ENCODE measurements at places on chromosomes 13 and 19.
A peak's percentile ranks its signal among the peaks of the same experiment; 100 is the strongest.

GRCh38 chr13:23790577-23791170 is 98.5 kb downstream of the MIPEP start:
- DNase-seq = no peak

GRCh38 chr19:18716857-18717256 is 33.4 kb downstream of the CRTC1 start:
- no peak for DNase-seq

DNA sequence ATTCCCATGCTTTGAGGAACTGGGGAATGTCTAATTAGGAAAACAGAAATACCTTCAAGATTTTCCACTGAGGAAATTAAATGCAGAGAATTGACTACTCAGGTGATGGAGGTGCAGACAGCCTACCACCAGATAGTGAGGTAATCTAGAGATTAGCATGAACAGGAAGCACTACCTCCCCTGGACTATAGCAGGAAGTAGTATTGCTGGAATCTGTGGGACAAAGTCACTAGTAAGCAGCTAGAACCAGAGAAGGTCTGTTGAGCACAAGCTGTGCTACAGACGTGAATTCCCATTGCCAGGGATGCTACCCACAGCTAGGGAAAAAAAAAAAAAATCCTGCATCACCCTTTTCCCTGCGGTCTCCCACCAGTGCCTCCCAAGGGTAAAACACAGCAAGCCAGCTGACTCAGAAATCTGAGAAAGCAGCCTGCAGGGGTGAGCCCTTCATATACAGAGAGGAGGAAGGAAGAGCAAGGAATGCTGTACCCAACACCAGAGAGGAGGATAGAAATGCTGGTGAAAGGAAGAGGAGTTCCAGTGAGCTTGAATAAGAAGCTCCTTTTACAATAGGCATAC is 10.2 kb downstream of the ENOX1 start:
- no peak for DNase-seq

- no peak for DNase-seq
These were observed 1.9 kb upstream of the GPI start for GRCh38 chr19:34363094-34363493.

DNA sequence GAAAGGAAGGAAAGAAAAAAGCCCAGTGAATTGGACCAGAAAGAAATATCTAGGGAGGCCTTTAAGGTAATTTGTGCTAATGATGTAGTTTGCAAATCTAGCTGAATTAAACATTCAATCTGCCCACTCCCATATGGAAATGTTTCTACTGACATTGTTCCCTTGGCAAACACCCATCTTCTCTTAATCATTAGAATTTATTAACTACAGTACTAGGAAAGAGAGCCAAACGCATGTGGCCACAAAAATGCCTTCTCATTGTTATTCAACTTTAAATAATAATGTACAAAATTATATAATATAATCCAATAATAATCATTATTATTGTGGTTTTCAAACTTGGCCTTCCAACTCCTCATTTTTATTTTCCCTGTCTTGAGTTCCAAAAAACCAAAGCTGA is 234.7 kb downstream of the NHLRC3 start:
- no peak for DNase-seq

- no peak for DNase-seq
These were observed 204.2 kb upstream of the ARGLU1 start for GRCh38 chr13:106772006-106772601.

GRCh38 chr19:56619121-56619520 is 23.8 kb upstream of the SMIM17 start:
- no peak for DNase-seq

DNA sequence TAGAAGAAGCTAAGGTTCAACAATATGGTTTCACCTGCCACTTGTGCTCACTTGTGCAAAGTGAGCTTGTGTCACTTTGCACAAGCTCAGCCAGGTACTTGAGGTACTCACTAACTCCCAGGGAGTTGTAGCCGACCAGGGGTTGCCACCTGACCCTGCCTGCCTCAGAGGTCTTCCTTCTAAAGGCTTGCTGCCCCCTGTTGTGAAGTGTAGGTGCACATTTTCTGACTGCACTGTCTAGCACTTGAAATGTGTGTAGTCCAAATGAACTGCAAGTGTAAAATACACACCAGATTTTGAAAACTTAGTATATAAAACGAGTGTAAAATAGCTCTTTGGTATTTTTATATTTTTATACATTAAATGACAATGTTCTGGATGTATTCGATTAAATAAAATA is 230.8 kb downstream of the DLEU7 start:
- DNase-seq = no peak

DNA sequence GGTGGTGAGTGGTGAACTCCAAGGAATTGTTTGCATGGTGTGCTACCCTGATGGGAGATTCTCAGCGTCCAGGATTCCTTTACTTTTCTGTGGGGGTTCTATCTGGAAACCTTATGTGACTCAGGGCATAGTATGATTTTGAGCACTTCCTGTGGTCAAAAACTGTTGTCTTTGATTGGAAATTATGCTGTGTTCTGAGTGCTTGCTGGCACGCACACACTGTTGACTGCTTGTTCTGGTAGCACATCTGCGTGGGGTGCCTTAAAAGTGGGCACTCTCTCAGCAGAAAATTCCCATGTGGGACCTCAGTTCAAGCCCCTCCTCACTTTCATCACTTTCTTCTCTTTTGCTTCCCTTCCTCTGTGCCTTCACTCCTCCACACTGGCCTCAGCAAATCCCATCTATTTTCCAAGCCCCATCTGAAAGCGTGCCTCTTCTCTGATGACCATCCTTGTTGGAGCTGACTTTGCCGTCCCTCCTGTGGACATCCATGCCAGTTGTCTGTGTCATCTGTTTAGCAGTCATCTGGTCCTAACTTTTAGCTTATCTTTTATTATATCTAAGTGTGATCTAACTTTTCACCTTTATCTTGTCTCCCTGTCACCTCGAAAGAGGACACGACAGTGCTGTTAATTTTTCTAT is 56.4 kb upstream of the NPAS1 start:
- no peak for DNase-seq

DNA sequence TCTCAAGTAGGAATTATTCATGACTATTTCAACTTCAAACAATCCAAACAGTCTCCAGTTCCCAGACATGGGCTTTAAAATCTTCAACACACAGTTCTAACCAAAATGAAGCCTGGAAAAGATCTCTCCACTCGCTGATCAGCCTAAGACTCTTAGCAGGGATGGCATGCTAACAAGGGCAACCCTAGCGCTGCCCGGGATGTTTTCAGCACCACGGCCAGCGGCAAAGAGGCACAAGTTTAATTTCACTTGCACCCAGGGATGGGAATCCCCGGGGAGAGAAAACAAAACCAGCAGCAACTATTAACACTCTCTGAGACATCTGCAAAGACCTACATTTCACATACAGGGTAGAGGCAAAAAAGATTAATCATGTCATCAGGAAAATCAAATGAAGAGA is 43.0 kb downstream of the CACNA1A start:
- DNase-seq = no peak

- DNase-seq = no peak
These were observed 354.1 kb downstream of the RFC3 start for GRCh38 chr13:34172048-34172447.

- no peak for DNase-seq
These were observed 12.9 kb downstream of the NACC1 start for GRCh38 chr19:13130886-13131490.

- DNase-seq = no peak
These were observed 13.8 kb upstream of the CEACAM16 start for GRCh38 chr19:44684892-44685863.

DNA sequence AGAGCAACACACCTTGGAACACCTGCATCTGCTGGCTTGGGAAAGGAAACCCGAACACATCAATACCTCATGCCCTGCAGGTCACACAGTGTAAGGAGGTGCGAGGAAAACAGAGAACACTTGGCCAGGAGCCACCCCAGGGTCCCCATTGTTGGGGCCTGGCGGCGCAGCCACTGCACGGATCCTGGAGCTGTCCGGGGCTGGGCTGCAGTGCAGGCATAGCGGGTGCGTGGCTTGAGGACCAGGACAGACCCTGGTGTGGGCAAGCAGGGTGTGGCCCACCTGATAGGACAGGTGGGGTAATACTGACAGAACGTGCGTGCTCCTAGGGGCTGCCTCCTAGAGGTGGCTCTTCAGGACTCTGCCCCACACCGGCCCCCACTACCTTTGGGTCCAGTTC is 16.8 kb upstream of the TMEM160 start:
- DNase-seq = no peak

DNA sequence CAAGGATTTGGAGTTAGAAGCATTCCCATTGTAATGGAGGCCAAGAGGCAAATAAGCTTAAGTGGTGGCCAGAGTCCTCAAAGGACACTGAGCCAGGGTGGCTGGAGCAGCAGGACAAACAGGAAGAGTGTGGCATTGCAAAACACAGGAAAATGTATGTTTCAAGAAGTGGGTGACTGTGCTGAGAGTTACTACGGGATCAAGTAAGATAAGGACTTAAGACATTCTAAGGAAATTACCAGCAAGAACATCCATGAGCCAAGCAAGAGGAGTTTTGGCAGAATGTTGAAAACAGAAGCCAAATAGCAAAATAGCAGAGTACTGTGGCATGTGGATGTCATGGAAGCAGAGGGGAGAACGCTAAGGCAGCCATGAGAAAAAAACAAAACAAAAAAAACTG is 104.2 kb downstream of the RAP2A start:
- no peak for DNase-seq

DNA sequence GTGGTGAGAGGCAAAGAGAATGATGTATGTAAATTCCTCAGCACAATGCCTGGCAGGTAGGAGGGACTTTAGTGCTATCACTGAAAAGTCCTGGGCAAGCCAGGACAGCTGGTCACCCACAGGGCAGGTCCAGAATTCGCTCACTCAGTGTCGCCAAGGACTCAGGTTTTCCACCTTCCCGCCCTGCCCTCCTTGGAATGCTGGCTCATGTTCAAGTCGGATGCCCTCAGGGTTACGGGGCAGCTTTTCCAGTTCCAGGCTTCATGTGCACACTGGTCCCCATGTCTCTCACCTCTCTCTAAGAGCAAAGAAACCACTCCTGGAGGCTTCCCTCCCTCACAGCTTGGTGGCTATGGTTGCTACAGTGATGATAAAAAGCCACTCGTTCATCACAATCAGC is 24.8 kb upstream of the NAXD start:
- no peak for DNase-seq

DNA sequence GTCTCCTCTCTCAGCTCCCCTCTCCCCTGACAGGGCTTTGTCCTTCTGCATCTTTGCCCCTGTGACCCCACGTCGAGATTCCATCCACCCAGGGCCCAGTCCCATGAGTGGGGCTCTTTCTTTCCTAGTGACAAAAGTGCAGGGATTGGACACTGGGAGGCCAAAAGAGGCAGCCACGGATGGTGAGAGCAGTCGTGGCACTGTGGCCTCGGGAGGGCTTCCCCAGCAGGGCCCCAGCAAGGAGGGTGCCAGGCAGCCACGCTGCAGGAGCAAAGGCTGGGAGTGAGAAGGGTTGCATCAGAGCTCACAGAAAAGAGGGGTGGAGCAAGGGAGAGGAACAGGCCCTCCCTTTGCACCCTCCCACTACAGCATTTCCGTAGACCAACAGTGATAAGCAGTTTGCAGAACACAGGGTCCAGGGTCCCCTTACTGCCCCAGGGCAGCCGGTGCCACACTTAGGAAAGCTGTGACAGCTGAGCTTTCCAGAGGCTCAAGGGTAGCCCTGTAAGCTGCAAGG is 4.9 kb downstream of the ZSCAN1 start:
- DNase-seq = no peak

DNA sequence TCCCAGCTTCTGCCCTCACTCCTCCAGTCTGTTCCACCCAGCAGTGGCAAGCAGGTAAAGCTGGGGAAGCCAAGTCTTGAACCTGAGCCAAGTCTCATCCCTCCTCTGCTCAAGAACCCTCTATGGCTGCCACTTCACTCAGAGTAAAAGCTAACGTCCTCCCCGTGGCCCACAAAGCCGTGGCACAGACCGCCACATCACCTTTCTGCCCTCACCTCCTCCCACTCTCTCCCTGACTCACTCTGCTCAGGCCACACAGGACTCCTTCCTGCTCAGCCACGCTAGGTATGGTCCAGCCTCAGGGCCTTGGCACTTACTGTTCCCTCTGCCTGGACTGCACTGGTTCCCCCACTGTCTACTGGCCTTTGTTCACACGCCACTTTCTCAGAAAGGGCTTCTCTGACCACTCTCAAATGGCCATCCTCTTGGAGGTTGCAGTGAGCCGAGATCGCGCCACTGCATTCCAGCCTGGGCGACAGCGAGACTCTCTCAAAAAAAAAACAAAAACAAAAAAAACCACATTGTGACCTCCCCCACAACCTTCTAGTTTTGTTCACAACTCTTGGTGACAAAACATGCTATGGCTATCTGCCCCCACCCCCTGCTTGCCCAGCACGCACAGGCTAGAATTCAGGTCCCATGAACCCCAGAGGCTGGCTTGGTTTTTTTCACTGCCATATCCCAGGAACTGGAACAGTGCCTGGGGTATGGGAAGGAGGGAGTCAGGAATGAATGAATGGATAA is 15.8 kb downstream of the NDUFB7 start:
- DNase-seq = no peak

- DNase-seq = peak; percentile 88
These were observed 1.4 kb upstream of the CCDC97 start for GRCh38 chr19:41308450-41309179.

GRCh38 chr13:25677956-25678355 is 306.2 kb downstream of the ATP8A2 start:
- DNase-seq = no peak

DNA sequence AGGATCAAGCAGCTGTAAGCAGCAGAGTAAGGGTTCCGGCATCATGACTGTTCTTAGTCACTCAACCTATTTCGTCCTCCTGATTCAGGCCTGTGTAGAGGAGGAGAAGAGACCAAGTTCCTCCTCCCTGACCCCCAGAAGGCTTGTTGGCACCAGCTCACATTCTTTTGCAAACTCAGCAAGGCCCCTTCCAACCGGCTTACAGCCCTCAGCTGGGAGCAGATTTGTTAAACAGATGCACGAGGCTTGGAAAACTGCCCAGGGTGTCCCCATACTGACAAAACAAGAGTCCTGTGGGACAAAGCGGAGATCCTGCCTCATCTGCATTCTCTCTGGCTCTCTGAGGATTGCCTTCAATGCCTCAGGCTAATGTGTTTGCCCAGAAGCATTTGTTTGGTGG is 113.2 kb upstream of the SOX21 start:
- no peak for DNase-seq

- no peak for DNase-seq
These were observed 35.7 kb upstream of the ARHGEF7 start for GRCh38 chr13:111079375-111079774.

GRCh38 chr13:36370108-36370429 is 23.9 kb upstream of the SPART start:
- no peak for DNase-seq

DNA sequence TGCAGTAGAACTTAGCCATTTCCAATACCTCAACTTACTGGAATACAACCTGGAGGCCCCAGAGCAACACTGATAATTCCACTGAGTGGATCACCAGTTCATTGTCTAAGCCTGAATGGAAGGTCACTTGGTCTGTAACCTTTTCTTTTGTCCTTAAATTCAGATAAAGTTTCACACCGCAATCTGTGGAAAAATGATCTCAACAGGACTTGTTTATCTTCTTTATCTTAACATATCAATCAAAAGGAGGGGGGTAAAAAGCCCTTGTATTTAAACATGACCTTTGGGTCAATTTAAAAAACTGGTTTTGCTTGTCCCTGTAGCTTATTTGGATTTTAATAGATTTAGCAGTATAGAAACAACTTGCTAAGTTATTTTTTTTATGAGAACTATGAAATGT is 21.6 kb downstream of the SAE1 start:
- DNase-seq = no peak

All from stimulated activated CD4-positive, alpha-beta T cell treated with anti-CD3 and anti-CD28 coated beads, Interleukin-15, amount 100 ng/mL, for 48 hours (primary cell).